ENCODE measurements at places on chromosomes 7 and 10. TPM values are rescaled to one million over a fixed set of nuclear protein-coding genes. Genes with fewer than 3 reads are reported as not detected.

Gene MKX
- total RNA-seq = 3.9 TPM

DNA sequence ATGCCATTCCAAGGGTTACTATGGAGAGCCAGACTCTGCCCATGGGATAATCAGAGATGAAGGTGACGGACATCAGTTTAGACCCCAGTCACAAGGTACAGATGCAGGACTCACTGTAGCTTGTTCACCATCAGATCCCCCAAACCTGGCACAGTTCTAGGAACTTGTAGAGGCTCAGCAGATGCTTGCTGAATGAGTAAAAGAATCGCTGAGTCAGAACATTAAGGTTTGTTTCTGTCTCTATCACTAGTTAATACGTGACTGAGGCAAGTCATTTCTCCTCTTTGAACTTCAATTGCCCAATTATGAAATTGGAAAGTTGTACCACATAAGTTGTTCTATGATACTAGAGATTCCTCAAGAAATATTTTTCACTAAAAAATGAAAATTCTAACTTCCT, 65.1 kb downstream of the PPP1R3C start:
- DNase-seq = no peak

GRCh38 chr10:72616716-72617115, 9.2 kb downstream of the MICU1 start:
- peak; percentile 44 for DNase-seq

GRCh38 chr7:34488766-34489165, 169.3 kb upstream of the NPSR1 start:
- no peak for DNase-seq

DNA sequence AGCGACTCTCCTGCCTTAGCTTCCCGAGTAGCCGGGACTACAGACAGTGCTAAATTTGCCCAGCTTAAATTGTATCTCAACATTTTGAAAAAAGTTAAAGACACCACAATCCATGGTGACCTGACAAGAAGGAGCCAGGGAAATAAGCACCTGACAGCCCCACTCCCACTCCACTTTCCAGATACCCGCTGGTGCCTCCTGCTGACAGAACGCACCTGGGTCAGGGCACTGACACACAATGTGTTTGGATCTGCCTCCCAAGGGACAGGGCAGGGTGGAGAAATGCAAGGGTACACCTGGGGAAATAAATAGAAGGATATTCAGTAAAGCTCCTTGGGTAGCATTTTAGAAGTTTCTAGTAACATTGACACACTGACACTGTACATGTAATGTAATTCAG, 58.9 kb upstream of the OPN4 start:
- no peak for DNase-seq

DNA sequence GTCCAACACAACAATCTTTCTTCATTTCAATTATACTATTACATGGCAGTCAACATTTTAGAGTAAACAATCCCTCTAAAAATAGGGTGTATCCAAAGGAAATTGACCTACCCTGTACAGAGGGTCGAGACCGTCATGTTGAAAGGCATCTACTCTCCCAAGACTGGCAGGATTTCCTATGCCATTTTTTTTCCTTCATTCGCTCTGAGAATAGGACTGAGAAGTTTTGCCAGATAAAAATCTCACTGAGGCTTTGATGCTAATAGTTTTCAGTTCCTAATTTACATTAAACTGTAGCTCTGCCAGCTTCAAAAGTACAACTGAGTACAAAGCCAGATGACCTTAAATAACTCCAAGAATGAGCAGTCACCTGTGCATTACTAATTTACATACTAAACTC, 84.5 kb upstream of the SEMA3C start:
- no peak for DNase-seq

DNA sequence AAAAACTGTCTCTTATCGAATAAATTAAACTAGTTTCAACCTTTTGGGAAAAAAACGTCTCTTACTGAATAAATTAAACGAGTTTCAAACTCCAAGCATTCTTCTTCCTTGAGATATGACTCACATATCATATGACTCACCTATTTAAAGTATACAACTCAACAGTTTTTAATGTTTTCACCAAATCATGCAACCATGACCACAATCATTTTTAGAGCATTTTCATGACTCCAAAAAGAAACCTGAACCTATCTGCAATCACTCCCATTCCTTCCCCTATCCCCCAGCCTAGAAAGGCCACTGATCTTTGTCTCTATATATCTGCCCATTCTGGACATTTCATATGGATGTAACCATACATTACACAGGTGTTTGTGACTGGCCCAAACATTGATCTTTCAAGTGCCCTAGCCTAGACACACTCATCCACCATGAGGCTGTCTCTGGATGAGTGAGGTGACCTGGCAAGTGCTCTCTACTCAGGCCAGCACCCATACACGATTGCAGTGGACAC, 115.3 kb downstream of the PIP4K2A start:
- DNase-seq = peak; percentile 85

- peak; percentile 25 for DNase-seq
These were observed 41.8 kb downstream of the STK32C start for GRCh38 chr10:132265890-132266496.

- DNase-seq = no peak
These were observed 63.7 kb upstream of the OPALIN start for GRCh38 chr10:96422525-96422924.

Measured in astrocyte (in vitro differentiated cells and primary cell).